ENCODE measurements at places on chromosomes 2 and 18. TPM values are rescaled to one million over a fixed set of nuclear protein-coding genes. Genes with fewer than 3 reads are reported as not detected.

Gene QPCT
- 3.9 TPM for total RNA-seq

Gene FEV
- not detected for total RNA-seq

Gene RNF125
- 0.33 TPM for total RNA-seq

Gene CTNNA2
- not detected for total RNA-seq

Gene FER1L5
- total RNA-seq, result 0.51 TPM

Gene C2orf15
- under 0.01 TPM for total RNA-seq

Gene PAX8
- total RNA-seq, result 0.51 TPM

Gene KCNE4
- 11.0 TPM for total RNA-seq

Gene UGT1A8
- not detected for total RNA-seq

Gene RSAD2
- total RNA-seq, result 1.7 TPM

Gene SLC1A4
- 13.1 TPM for total RNA-seq

Gene RHBDD1
- total RNA-seq, result 85.4 TPM

Gene DLX2
- not detected for total RNA-seq

Gene BOD1L2
- total RNA-seq, result not detected

Gene HSBP1L1
- 13.4 TPM for total RNA-seq

Gene MFF
- total RNA-seq, result 77.9 TPM

Gene CCDC195
- total RNA-seq, result not detected

Gene TSPYL6
- not detected for total RNA-seq

Gene AMER3
- total RNA-seq, result not detected

Gene NOSTRIN
- total RNA-seq, result not detected

Gene CPS1
- 25.7 TPM for total RNA-seq

Gene GPATCH11
- 5.9 TPM for total RNA-seq

Gene CIDEA
- total RNA-seq, result 0.26 TPM

Gene RMDN2
- total RNA-seq, result 5.1 TPM

Gene EN1
- total RNA-seq, result under 0.01 TPM

Gene CDCA7
- 1.3 TPM for total RNA-seq

Gene MEP1B
- total RNA-seq, result under 0.01 TPM

All from fibroblast of lung (primary cell).